ENCODE measurements at places on chromosomes 6 and 20. TPM values are rescaled to one million over a fixed set of nuclear protein-coding genes. Genes with fewer than 3 reads are reported as not detected.

TSBP1 gene
- not detected for polyA plus RNA-seq

CD2AP gene
- 14.8 TPM for polyA plus RNA-seq

PRSS35 gene
- polyA plus RNA-seq, result 0.02 TPM

TCF21 gene
- polyA plus RNA-seq, result 1.2 TPM

HLA-DMB gene
- polyA plus RNA-seq, result 7.3 TPM

STX11 gene
- polyA plus RNA-seq, result 3.9 TPM

SLC35D3 gene
- polyA plus RNA-seq, result not detected

TFAP2D gene
- not detected for polyA plus RNA-seq

FGD2 gene
- polyA plus RNA-seq, result 4.3 TPM

RFX6 gene
- not detected for polyA plus RNA-seq

DST gene
- polyA plus RNA-seq, result 57.2 TPM

LAMA4 gene
- polyA plus RNA-seq, result 13.6 TPM

MEP1A gene
- polyA plus RNA-seq, result not detected

PXDC1 gene
- 10.0 TPM for polyA plus RNA-seq

PRDM13 gene
- polyA plus RNA-seq, result not detected

AIF1 gene
- polyA plus RNA-seq, result 12.6 TPM

SIRPB1 gene
- polyA plus RNA-seq, result 0.33 TPM

EYS gene
- not detected for polyA plus RNA-seq

TRIM26 gene
- polyA plus RNA-seq, result 40.2 TPM

CPXM1 gene
- 0.28 TPM for polyA plus RNA-seq

SLC17A4 gene
- not detected for polyA plus RNA-seq

BTN1A1 gene
- polyA plus RNA-seq, result not detected

RBCK1 gene
- polyA plus RNA-seq, result 58.6 TPM

PTPRT gene
- under 0.01 TPM for polyA plus RNA-seq

RAMACL gene
- 0.16 TPM for polyA plus RNA-seq

CST4 gene
- polyA plus RNA-seq, result not detected

SPAG4 gene
- polyA plus RNA-seq, result 3.8 TPM

PSORS1C1 gene
- polyA plus RNA-seq, result 1.00 TPM

C6orf52 gene
- polyA plus RNA-seq, result 0.69 TPM

JPH2 gene
- 4.9 TPM for polyA plus RNA-seq

MLIP gene
- polyA plus RNA-seq, result 4.1 TPM

MUCL3 gene
- 17.8 TPM for polyA plus RNA-seq

PHACTR2 gene
- polyA plus RNA-seq, result 12.3 TPM

IL17A gene
- not detected for polyA plus RNA-seq

TCF19 gene
- 10.3 TPM for polyA plus RNA-seq

ARMH2 gene
- not detected for polyA plus RNA-seq

NRSN2 gene
- polyA plus RNA-seq, result 6.1 TPM

MYLK4 gene
- polyA plus RNA-seq, result 0.59 TPM

REM1 gene
- polyA plus RNA-seq, result 0.31 TPM

FAM210B gene
- 13.9 TPM for polyA plus RNA-seq

DNMT3B gene
- polyA plus RNA-seq, result 0.96 TPM

OPRM1 gene
- not detected for polyA plus RNA-seq

NOTCH4 gene
- polyA plus RNA-seq, result 17.8 TPM

OR2H2 gene
- polyA plus RNA-seq, result not detected

DLL1 gene
- 15.6 TPM for polyA plus RNA-seq

SLC35F1 gene
- 0.08 TPM for polyA plus RNA-seq

MUC22 gene
- polyA plus RNA-seq, result 5.8 TPM

ADAM33 gene
- polyA plus RNA-seq, result 27.3 TPM

BNIP5 gene
- polyA plus RNA-seq, result not detected

C6orf120 gene
- 3.4 TPM for polyA plus RNA-seq

DEFB124 gene
- 0.16 TPM for polyA plus RNA-seq

CST2 gene
- 0.15 TPM for polyA plus RNA-seq

CRIP3 gene
- polyA plus RNA-seq, result 1.2 TPM

ANKRD66 gene
- not detected for polyA plus RNA-seq

CCDC170 gene
- polyA plus RNA-seq, result 0.04 TPM

PBOV1 gene
- polyA plus RNA-seq, result not detected

PACRG gene
- polyA plus RNA-seq, result 0.39 TPM

PAX1 gene
- polyA plus RNA-seq, result 0.14 TPM

NDRG3 gene
- 14.6 TPM for polyA plus RNA-seq
